CD4-positive, alpha-beta T cell treated with Interleukin-1 beta for 1 hour (primary cell): ENCODE measurements at places on chromosomes 7 and 10.

DNA sequence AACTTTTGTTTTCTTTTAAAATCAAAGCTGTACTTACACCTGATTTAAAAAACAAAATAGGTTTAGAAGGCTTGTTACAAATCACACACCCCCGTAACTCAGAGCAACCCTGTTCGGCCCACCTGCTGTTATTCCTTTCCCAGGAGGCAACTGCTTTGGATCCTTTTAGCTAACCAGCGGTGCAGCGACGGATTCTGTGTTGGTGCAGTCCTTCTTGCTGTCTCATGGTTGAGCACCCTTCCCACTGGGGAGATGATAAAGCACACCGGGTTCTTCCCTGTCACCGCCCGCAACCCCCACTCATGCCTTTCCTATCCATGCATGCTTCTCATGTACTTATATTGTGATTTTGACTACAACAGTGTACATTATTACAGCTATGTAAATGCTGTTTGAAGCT is 24.8 kb upstream of the MKI67 start:
- DNase-seq = no peak

DNA sequence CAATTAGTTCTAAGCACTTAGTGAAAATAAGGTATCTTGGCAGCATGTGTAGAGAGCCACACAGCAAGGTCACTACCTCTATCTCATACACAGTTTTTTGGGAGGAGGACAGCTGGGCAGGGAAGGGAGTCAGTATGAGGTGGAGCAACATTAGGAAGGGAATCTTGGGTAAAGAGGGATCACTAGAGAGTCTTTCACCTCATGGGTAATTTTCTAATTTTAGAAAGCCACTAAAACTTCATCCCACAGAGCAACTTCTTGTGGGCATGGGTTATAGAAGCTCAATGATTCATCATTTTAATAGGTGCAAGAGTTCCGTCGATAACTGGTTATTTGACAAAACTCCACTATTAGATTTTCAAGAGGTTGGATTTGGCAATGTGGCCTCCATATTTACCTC is 2.5 kb downstream of the NRAP start:
- no peak for DNase-seq

GRCh38 chr7:131145770-131146169 is 181.9 kb upstream of the MKLN1 start:
- DNase-seq = no peak

GRCh38 chr10:78811174-78811573 is 257.6 kb upstream of the ZMIZ1 start:
- no peak for DNase-seq

DNA sequence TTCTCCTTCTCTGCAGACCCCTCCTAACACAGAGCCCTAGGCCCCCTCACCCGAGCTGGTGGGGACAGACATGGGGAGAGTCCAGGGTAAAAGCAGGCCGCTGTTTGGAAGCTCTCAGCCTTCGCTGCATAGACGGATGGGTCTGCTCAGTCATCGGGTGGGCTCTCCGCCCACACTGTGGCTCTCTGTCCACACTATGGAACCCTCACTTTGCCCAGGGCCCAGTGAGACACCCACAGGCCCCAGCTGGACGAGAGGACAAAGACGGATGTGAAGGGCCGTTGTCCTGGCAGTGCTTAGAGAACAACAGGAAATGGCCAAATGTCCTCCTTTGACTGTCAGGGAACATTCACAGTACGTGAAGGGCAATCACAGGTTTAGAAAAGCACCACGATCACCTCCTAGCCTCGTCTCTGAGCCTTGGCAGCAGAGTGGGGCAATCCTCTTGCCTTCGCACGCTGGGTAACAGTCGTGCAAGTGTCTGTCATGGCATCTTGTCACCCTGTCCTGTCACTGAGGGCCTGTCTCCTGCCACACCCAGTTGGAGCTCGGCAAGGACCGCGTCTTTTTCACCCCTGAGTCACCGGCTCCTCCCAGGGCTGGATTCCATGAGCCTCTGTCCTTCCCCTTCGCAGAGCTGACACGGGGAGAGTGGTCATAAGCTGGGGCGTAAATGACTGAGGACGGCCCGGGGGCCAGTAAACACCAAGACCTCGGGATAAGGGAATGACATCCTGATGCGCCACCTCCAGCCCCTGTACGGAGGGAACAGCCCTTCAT is 80.6 kb downstream of the PRKAG2 start:
- DNase-seq = no peak

DNA sequence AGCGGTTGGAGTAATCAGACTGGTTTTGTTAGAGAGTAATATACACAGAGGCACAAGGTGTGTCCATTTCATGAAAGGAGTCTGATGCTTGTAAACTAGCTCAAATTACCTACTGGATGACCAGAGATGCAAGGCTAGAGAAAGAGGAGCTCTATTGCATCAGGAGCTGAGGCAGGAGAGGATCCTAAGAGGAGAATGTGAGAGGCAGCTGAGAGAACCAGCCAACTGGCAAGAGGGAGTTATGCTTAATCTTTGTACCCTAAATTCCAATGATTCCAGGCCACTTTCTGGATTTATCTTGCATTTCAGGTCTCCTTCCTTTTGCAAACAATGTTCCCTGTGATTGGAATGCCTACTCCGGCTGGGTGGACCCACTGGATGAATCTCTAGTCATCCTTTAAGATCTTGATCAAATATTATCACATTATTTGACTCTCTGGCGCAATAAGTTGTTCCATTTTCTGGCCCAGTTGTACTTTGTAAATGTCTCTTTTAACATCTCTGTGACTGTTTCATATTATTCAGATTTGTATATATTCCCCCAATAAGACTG is 57.5 kb upstream of the PTPN12 start:
- DNase-seq = no peak

DNA sequence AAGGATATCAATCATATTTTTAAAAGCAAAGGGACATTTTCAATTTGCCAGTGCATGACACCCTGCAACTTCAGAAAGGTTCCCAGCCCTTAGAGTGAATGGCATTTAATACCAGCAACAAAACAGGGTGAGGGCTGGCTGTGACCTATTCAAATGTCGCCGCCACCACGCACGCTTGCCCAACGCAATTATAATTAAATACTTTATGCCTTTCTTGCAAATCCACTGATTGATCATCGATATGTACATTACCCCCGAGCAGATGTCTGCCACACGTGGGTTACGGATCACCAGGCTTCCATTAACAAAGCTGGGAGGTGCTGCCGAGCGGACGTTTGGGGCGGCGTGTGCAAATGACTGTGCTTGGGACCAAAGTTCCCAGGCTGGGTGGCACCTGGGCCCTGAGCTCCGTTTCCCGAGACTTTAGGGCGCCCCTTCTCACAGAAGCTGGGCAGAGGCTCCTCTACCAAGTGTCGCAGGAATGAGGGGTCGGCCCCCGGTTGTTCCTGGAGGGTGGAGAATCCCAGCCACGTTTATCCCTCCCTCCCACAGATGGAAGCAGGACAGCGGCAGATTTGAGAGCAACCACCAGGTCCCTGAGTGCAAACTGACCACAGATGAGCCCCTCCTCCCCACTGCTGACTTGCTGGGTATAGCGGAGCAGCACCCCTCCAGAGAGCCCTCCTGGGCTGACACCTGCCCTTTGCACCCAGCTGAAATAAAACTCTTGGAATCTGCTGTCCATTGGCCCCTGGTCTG is 3.9 kb downstream of the FOXL3 start:
- no peak for DNase-seq

DNA sequence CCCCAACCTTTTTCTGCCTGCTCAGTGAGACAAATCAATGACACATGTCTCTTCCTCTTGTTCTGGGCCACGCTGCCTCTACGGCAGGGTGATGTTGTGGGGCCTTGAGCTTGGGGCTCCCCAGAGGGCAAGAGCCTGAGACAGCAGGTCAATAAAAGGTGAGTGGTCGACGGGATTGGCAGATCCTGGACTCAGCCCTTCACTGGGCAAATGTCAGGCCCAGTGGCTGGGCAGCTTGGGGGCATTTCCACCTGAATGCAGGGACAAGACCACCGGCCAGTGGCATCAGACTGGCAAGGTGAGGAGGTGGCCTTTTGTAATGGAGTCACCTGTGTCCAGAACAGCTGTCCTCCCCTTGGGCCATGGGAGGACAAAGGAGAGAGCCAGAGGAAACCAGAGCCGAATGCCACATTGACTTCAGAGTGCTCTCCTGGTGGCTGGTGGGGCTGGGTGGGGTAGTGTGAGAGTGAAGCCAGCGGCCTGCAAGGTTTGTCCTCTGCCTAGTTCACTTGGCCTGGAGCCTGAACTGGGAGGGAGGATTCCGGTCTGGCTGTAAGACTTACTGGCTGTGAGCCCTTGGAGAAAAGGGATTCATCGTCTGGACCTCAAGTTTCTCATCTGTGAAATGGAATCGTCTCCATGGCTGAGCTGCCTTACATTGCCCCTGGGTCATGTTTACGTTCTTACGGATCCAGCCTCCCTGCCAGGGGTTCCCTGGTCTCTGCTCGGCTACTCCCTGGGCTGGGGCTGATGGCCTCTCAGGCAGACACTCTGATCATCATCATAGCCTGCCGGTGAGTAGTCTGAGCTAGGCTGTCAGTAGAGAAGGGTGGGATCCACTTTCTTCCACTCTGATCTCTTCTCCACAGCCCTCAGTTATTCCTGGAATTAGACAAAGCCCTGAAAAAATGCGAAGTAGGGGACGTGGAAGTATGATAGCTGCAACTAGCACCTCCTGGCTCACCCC is 25.4 kb upstream of the CRHR2 start:
- DNase-seq = no peak

DNA sequence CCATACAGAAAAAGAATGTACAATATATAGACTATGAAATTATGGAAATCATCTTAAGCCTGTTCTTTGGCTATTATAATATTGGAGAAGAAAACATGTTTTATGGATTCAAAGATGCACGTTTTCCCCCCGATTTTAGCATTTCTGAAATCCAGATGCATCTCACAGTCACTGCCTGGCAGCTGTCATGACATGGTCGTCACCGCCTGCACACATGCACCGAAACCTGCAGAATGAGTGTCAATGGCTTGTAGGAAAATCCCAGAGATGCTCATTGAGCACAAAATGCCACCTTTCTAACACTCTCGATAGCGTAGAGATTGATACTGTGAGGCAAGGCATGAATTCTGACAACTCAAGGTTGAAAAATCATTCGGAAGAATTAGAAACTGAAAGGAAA is 115.5 kb downstream of the TAF3 start:
- DNase-seq = no peak

DNA sequence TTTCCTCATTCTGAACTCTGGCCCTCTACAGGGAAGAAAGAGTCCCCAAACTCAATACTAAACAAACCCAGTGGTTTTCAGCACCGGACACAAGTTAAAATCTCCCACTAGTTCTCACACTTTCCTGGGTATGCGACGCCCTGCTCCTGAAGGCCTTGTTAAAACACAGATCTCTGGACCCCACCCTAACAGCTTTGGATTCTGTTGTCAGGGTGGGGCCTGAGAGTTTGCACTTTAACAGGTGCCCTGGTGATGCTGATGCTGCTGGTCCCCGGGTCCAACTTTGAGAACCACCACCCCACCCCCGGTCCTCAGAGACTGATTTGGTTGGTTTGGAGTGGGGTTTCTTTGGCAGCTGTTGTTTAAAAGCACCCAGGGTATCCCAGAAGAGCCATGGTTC is 61.6 kb downstream of the CHST3 start:
- no peak for DNase-seq

DNA sequence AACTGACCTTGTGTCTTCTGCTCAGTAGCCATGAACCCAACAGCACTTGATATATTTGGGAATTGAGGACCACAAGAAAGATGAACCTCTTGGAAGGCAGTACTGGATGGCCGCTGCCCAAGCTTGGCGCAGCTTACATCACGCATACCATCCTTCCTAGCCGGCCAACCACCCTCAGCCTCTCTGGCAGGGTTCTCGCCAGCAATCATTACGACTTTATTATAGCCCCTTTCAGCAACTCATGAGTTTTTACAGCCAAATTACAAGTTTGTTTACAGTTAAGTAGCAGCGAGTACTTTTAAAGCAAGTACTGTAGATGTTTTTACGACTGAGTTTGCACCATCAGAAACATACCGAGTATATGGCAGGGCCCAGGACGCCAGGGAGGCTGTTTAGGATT is 769.1 kb downstream of the SUGCT start:
- DNase-seq = no peak

- DNase-seq = no peak
These were observed 7.8 kb upstream of the PPP2R2D start for GRCh38 chr10:131892806-131893675.

DNA sequence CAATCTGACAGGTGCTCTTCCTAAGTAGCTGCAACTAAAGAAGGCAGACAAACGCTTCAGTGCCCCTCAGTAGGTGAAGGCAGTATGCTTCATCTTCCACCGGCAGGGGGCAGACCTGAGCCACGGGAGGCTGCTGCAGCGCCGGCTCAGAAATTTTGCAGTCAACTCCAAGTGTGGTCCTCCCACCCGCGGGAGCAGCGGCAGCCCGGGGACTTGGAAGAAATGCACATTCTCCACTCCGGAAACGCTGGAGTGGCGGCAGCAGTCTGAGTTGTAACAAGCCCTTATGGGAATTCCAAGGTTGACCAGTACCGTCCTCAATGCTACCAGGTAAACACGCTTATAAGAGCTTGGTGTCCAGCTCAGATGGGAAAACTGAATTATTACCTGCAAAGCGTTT is 3.4 kb downstream of the IGFBP3 start:
- peak; percentile 55 for DNase-seq

- DNase-seq = no peak
These were observed 7.8 kb downstream of the MAD1L1 start for GRCh38 chr7:2224934-2225333.

- DNase-seq = no peak
These were observed 19.4 kb downstream of the WBP1L start for GRCh38 chr10:102763037-102763607.

GRCh38 chr10:103584216-103585010 is 90.9 kb downstream of the NEURL1 start:
- peak; percentile 86 for DNase-seq

DNA sequence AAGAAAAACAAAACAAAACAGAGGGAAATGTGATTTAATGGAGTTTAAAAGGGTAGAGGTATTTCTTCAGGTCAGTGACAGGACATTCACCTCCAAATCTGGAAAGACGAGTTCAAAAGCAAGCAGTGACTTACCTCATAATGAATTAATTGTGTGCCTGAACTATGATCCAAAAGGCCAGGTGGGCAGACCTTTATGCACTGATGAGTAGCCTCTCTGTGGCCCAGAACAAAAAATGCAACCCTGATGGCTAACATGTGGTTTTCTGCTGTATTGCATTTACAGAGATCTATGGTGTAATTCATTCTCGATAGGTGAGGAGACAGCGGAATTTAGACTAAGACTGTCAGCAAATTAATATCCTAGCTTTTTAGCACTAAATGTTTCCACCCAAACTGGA is 142.0 kb downstream of the HDAC9 start:
- no peak for DNase-seq

DNA sequence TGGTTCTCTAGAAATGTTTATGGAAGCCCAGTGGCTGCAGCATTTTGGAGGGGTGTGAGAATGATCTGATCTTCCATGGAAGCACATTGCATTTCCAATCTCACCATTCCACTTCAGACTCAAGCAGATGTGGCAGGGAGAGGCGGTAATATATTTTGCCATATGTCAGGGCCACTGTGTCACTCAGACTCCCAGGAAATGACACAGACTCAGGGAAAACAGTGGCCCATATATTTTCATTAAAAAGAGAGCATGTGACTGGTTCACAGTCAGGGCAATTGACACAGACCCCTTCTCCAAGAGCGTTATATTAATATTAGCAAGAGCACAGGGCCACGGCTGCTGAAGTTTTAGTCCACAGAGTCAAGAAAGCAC is 149.3 kb upstream of the NRP1 start:
- no peak for DNase-seq

GRCh38 chr10:16910793-16911164 is 93.6 kb upstream of the RSU1 start:
- DNase-seq = peak; percentile 10
